LHCN-M2 (cell line): ENCODE measurements at places on chromosomes 16 and 17.

DNA sequence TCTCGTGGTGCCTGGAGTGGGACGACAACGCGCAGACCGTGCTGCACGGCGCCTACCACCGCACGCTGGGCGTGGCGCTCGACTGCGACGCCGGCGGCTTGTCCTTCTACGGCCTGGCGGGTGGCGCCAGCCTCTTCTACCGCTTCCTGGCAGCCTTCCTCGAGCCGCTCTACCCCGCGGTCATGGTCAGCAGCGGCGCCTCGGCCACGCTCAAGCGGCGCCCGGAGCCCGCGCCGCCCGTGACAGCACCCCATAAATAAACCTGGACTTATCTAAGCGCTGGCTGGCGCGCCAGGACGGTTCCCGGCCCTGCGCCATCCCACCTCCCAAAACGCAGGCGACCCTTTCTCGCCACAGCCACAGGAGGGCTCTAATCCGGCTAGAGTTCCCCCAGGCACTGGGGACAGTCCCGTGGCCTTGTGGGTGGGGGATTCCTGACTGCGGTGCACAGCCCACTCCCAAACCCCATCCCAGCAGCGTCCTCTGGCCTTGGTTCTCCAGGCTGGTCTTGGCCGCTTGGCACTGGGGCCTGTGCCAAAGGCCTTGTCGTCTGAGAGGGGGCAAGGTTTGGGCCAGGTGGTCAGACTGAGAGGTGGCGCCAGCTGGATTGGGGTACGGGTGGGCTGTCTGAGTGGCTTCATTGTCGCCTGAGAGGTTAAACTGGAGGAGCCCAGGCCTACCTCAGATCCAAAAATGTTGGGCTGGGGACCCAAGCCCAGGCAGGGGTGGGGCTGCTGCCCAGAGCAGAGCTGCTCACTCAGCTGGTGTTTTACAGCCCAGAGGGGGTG lies 10.1 kb upstream of the SLC16A5 start:
- DNase-seq = no peak

DNA sequence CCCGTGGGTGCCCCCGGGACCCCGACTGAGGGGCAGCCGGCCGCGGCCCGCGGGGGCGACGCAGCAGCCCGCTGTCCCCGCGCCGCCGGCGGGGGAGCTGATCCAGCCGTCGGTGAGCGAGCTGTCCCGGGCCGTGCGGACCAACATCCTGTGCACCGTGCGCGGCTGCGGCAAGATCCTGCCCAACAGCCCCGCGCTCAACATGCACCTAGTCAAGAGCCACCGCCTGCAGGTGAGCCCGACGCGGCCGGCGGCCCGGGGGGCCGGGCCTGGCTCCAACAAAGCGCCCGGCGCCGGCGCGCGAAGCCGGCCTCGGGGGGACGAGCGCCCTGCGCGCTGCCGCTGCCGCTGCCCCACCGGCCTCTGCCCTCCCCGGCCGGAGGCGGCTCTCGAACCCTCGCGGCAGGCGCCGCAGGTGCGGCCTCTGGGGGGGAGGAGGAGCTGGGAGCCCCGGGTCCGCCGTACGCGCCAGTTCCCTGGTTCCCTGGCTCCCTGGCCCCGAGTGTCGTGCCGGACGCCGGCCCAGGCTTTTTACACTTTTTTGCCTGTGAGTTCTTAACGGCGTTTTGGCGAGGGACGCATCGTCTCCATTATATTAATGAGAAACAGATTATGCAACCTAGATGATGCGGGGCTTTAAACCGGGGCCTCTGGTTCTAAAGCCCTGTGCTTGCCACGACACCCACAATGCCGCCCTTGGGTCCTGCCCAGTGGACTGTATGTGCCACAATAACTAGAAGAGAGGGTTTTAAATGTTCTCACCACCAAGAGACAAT lies 521 bp downstream of the ATMIN start:
- peak; percentile 19 for DNase-seq

GRCh38 chr16:83392743-83393142 lies 415.0 kb upstream of the HSBP1 start:
- no peak for DNase-seq

DNA sequence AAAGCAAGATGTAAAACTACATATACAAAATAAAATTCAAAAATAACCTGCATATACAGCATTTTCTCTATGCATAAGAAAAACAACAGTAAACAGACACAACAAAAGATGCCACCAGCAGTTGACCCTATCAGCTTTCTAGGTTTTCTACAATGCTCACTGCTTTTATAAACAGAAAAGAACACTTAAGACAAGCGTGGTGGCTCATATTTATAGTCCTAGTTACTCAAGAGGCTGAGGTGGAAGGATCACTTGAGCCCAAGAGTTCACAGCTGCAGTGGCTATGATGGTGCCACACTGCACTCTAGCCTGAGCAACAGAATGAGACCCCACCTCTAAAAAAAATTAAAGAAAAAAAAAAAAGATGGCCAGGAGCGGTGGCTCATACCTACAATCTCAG lies 46.5 kb upstream of the ATP2A3 start:
- no peak for DNase-seq
